ENCODE measurements at places on chromosomes 4 and X.

GRCh38 chr4:52641854-52642563, 17.1 kb downstream of the USP46 start:
- DNase-seq: no peak

- no peak for DNase-seq
Measured at GRCh38 chr4:145703850-145704497, 24.0 kb downstream of the C4orf51 start.

- DNase-seq: no peak
Measured at GRCh38 chr4:27182211-27182610, 321.6 kb downstream of the STIM2 start.

DNA sequence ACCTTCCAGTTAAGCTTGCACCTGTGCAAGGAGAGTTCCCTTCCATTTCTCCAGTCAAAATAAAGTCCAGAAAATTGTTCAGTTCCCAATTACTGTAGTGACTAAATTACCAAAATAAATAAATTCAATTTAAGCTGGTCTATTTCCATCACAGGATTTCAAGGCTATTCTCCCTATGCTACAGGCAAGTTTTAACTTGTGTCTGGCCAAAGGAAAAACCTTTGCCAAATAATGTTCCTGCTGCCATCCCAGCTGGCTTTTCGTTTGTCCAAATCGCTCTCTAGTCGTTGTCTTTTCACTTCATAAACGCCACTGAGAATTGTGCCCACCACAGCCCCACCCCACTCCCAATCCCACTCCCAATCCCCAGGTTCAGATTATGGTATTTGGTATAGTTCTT, 2.4 kb downstream of the KCTD8 start:
- no peak for DNase-seq

GRCh38 chr4:41661442-41662076, 87.0 kb downstream of the PHOX2B start:
- DNase-seq: peak; percentile 0

DNA sequence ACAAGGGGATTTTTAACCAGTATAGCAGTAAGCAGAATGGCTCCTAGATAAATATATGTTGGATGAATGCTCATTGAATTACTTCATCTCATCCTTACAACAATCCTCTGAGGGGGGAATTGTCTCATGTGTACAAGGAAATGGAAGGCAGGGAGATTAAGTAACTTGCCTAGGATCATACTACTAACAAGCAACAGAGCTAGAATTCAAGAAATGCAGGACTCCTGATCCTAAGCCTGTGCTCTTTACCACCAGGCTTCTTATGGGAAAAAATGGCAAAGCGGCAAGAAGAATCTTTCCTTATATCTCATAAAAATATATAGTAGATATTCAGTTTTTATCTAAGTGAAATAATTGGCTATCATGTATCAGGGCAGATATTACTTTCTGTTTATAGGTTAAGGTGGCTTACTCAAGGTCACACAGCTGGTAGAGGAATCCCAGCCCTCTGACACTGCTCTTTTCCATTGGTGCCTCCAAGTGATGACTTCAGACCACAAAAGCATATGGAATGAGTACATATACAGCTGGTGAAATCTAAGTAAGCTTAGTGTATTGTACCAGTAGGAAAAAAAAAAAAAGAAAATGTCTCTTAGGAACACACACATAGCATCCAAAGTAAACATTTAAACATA, 2.1 kb downstream of the ABHD18 start:
- no peak for DNase-seq

GRCh38 chr4:7105276-7105675, 37.4 kb upstream of the GRPEL1 start:
- no peak for DNase-seq

DNA sequence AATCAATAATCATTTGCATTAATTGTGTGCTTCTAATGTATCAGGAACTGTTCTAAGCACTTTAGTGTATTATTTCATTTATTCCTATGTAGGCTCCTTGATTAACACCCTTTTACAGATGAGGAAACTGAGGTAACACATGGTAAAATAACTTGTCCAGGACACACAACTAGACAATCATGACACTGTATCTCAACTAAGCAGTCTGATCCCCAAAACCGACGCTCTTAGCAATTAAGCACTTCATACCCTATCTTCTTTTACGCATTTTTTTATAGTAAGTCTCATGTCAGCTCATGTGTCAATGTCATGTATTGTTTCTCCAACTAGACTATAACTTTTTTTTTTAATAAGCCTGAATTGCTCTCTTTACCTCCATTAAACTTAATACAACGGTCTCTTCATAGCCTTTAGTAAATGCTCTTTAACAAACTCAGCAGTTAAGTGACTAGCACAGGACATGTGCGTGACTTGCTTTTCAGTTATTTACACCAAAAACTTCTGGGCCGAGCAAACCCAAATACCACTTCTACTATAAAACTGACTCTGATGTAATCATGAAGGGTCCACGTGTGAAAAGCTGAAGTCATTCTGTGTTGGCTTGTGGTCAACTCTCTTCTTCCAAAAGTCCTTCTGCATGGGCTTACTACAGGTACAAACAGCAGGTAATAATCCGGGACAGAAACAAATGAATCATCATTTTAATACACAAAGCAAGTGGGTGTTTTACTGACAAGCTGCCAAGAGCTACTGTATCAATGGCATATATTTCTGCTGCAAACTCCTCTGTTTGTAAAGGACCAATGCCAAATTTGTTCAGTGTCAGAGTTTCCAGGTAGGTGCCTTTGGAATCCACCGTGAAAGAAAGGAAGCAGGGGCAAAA, 7.9 kb upstream of the AMBN start:
- DNase-seq: peak; percentile 66

- DNase-seq: no peak
Measured at GRCh38 chrX:134671294-134671693, 13.0 kb upstream of the PLAC1 start.

DNA sequence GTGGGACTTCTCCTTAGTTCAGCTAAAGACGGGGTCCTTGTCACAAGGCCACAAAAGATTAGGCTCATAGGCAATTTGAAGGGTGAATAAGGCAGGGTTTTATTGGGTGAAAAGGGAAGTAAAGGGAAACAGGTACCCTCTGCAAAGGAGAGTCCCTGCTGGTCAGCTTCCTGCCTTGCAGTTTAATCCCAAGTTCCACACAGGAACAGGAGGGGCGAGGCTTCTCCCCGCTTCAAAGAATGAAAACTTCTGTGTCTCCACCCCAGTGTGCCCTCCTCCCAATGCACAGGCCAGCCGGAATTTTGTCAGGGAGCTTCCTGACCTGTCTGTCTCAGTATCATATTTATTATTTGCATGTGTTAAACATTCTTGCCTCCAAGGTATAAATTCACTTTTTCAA, 37.1 kb downstream of the ITM2A start:
- no peak for DNase-seq

DNA sequence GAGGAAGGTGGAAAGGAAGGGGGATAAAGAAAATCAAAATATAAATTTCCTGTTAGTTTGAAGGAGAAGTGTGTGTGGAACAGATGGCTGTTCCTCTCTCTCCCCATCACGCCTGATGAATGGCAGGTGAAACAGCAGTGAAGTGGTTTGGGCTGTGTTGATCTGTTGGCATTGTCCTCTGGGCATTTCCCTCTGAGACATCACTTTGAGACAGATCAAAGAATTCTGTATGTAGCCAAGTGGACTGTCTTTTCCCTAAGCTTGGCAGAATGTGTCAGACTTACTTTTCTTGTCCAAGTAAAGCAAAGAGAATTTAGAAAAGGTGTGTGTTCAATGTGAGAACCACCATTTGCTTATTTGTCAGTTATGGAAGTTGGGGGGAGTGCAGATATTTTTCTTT, 47.5 kb downstream of the SEPTIN11 start:
- DNase-seq: no peak

GRCh38 chr4:56426273-56426672, 9.1 kb downstream of the PPAT start:
- no peak for DNase-seq

DNA sequence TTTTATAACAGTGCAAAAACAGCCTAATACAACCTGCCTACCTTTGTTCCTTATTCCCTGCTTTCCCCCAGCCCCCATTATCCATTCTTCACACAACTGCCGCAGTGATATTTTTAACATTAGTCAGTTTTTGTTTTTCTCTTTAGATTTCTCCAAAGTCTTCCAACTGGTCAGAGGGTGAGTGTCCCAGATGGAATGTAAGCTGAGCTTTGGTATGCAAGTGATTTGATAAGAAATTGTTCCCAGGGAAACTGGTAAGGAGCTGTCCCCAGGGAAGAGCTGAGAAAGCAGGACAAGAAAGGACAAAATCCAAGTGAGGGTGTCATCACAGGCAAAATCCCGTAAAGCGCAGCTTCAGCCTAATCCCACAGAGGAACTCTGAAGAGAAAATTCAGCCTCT, 475.5 kb upstream of the ADGRL3 start:
- DNase-seq: no peak

- DNase-seq: no peak
Measured at GRCh38 chrX:37921758-37922157, 74.4 kb upstream of the DYNLT3 start.

DNA sequence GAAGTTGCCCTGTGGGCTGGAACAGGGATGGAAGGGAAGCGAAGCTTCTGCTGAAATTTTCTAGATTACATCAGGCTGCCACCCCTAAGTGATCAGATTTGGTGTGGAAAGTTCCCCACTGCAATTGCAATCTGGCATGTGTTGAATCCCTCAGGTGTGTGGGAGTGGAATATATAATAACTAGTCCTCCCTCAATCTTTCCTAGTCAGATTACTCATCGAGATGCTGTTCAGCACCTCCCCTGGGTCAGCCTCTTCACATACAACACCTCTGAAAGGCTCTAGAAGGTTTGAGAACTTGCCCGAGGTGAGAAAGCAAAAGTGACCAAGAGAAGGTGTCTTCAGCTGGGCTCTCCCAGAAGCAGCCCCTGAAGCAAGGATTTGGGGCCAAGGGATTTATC, 336.8 kb downstream of the BCOR start:
- no peak for DNase-seq

- DNase-seq: no peak
Measured at GRCh38 chr4:169859366-169860216, 101.8 kb upstream of the HPF1 start.

DNA sequence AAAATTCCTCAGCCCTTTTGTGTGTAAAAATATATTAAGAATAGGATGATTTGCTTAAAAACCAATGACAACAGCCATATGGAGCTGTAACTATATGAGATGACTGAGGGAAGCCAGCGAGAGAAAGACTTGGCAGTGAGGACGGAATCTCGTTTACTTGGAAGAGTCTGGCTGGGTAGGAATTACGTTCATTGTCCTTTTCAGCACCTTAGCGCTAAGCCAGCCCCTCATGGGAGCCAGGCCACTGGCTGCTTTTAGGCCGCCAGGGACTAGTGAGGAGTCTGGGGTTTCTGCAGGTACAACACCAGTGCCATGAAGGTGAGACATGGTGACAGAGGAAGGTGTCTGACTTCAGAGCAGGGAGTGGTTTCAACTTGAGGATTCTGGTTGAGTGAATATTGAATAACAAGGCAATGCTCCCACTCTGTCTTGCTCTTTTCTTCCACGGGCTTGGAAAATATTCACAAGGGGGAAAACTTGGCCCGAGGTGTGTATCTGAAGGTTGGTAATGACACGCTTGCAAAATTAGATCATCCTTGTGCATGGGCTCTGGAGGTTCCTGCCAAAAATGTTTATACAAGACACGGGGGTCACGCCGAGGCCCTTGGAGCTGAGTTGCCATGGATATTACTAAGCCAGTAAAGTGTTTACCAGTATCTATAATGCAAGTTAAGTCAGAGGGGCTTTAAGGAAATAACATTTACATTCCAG, 17.4 kb downstream of the KLF3 start:
- no peak for DNase-seq

Data from NCI-H1105 (cell line).